RPMI7951 (cell line): ENCODE measurements at places on chromosomes 4 and X.

GRCh38 chr4:532588-533317 is 33.7 kb downstream of the PIGG start:
- no peak for DNase-seq

GRCh38 chr4:8316911-8317351 is 47.4 kb downstream of the HTRA3 start:
- DNase-seq, result no peak

DNA sequence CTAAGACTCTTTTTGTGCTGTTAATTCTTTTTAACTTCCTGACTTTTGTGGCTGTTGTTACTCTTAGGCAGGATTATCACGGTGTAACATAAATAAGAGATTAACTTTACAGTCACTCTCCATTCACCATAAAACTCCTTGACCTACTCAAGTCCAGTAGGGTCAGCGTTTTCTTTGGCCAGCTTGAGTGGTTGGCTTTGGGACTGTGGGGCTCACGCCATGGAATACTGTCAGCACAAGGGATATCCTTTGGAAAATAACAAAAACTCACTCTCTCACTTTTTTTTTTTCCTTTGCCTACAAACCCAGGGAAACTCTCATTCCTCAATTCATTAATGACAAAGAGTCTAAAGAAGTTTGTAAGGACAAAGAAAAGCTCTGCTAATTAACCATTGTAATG is 89.4 kb upstream of the TLL1 start:
- DNase-seq, result no peak

DNA sequence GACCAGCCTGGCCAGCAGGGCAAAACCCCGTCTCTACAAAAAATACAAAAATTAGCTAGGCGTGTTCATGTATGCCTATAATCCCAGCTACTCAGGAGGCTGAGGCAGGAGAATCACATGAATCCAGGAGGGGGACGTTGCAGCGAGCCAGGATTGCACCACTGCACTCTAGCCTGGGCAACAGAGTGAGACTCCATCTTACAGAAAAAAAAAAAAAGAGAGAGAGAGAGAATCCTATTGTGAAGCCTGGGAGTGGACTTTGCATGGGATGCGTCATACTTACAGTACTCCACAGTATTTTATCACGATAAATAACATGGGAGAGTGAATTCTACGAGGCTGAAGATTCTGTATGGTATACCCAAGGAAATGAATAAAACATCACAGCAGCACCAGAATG is 139.6 kb downstream of the AASDH start:
- no peak for DNase-seq

GRCh38 chr4:61533140-61533539 is 333.0 kb downstream of the ADGRL3 start:
- no peak for DNase-seq

DNA sequence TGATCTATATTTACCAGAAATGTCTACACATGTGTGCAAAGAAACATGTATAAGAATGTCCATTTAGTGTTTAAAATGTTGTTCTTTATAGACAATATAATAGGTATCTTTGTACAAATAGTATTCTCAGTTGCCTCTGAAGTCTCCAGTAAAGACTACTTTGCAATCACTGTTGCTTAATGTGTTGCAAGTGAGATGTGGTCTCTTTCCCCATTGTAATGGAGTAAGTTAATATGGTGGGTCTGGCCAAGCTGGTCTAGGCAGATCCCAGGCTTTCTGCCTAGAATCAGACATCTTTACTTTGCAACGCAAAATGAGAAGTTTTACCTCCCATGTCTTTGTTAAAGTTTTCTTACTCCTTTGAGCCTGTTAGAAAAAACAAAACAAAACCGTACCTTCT is 144.8 kb downstream of the GABRA3 start:
- DNase-seq, result no peak

GRCh38 chr4:48681856-48682255 is 98.2 kb downstream of the FRYL start:
- DNase-seq, result no peak

- DNase-seq, result peak; percentile 98
Measured at GRCh38 chrX:39730662-39731329, 367.0 kb downstream of the BCOR start.

- DNase-seq, result no peak
Measured at GRCh38 chr4:8637456-8637984, 45.0 kb downstream of the CPZ start.

GRCh38 chrX:139826065-139827044 is 106.5 kb downstream of the ATP11C start:
- no peak for DNase-seq

GRCh38 chr4:41611881-41612871 is 74.2 kb downstream of the LIMCH1 start:
- peak; percentile 41 for DNase-seq

- DNase-seq, result peak; percentile 38
Measured at GRCh38 chrX:136754651-136755050, 26.1 kb downstream of the ARHGEF6 start.

DNA sequence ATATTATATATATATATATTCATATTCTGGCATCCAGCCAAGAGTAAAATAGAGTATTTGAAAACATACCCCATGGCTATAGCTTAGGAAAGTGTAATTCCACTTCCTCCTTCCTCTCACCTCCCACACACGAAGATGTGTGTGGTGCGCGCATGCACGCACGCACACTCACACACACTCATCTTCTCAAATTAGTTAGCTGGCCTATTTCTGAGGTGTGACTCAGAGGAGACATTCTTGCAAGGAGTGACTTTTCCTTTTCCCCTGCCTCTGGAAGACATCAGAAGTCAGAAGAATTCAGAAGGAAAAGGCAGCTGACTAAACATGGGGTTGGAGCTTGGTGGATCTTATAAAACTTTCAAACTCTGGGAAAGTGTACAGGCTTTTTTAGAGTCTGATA is 8.8 kb downstream of the ENPEP start:
- peak; percentile 82 for DNase-seq

DNA sequence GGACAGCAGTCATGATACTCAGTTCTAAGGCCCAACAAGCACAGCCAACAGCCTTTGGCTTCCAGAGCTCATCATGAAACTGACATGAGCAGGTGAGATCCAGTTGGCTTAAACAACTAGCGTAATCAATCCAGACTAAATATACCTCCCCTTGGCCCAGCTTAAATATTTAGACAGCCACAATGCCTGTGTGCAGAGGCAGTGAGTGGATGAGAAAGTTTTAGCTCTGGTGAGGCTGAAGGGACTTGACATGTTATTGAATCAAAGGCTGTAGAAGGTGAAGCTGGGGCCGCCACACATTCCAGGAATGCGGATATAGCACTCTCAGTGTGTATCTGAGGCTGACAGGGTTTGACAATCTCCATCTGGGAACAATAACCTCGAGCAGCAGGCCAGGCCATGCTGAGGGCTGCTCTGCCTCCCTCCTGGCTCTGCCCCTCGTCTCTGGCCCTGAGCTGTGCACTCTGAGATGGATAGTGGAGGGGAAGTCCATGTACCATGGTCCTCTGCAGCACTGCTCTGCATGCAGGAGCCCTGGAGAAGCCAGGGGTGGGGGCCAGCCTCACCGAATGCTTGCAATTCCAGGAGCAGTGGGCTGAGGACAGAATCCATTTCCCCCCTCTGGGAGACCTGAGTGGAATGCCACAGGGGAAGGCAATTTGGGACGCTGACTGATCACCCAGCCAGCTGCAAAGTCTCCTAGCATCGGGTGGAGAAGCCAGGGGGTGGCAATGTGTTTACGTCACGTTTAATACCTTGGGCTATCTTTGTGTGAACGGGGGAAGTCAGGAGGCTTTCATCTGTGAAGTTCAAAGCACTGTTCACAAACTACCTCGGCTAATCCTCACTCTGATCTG is 37.3 kb upstream of the RASL11B start:
- peak; percentile 49 for DNase-seq

GRCh38 chr4:169109035-169109675 is 99.1 kb upstream of the CBR4 start:
- DNase-seq, result no peak

GRCh38 chr4:88327665-88328064 is 43.3 kb upstream of the PPM1K start:
- DNase-seq, result no peak

DNA sequence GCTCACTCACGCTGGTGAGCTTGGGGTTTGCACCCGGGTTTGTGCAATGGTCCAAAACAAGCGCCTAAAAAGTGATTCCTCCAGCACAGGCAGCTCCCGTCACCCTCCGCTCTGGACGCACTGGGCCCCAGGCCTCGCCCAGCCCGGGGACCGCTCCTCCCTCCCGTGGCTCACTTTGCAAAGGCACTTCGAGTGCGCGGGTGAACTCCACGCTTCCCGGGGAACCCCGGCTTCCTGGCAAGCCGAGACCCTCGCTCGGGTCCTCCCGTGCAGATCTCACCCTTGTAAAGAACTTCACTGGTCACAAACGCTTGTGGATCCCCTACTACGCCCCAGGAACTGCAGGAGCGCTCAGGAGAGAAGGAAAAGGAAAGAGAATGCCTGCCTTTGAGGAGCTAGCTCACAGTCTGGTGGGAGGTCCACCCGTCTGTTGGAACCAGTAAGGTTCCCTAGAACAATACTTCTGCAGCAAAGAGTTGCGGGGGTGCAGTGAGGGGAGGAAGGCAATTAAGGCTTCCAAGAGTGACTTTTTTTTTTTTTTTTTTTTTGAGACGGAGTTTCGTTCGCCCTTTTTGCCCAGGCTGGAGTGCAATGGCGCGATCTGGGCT is at the start of gene CTPS2:
CTPS2 (minus strand) TSS at position 122 of the 608 bp plus-strand sequence. CDS start 9,767 bp downstream, outside the sequence.
- DNase-seq, result peak; percentile 64

- DNase-seq, result no peak
Measured at GRCh38 chr4:122671919-122672490, 51.1 kb upstream of the IL21 start.

GRCh38 chr4:176746846-176747245 is 45.9 kb downstream of the VEGFC start:
- no peak for DNase-seq

GRCh38 chrX:78064152-78064551 is 39.9 kb upstream of the PGK1 start:
- no peak for DNase-seq

- DNase-seq, result no peak
Measured at GRCh38 chr4:152926959-152927358, 9.2 kb upstream of the FHDC1 start.

DNA sequence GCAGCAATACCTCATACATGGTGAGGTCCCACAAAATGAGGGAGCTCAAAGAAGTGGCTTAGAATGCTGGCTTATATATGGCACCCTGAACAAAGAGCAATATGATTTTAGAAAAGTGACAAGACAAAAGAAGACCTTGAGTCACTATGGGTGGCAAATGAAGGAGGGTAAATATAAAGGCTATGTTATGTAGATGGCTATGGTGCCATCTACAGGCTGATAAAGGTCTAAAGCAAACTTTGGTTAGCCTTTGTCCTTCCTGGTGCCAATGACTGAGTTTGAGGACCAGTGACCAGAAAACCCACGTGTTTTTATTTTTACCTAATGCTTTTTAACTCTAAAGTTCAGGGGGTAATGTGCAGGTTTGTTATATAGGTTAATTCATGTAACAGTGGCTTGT is 151.8 kb downstream of the CCNG2 start:
- DNase-seq, result peak; percentile 38

- DNase-seq, result peak; percentile 43
Measured at GRCh38 chrX:111519215-111519614, 7.8 kb downstream of the SERTM2 start.

- no peak for DNase-seq
Measured at GRCh38 chr4:63921561-63921960, 487.7 kb downstream of the TECRL start.

DNA sequence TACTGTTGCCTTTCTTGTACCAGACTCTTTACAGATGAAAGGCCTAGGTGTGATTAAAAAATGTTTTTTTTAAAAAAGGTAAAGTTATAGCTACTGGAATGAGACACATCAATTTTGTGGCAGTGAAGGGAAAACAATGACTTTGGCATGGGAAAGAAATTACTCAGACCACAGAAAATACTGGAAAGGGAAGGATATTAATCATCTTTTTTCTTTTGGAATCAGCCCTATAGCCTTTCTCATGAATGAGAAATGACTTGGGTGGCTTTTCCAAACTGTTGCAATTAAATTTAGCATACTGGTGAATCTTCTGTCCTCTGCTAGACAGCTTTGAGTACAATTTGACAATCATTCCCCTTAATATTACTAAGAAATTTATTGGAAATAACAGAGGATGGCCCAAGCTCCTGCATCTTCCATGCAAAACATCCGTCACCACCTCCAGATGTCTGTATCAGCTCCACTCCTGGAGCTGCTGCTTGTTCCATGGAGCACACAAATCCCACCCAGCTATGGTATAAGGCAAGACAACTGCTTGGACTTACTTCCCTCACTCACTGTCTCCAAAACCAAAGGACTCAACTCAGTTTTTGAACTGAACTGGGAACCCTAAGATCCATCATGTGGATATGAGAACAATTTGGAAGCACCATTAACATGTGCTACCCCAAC is 97.6 kb upstream of the ARSJ start:
- DNase-seq, result peak; percentile 16

DNA sequence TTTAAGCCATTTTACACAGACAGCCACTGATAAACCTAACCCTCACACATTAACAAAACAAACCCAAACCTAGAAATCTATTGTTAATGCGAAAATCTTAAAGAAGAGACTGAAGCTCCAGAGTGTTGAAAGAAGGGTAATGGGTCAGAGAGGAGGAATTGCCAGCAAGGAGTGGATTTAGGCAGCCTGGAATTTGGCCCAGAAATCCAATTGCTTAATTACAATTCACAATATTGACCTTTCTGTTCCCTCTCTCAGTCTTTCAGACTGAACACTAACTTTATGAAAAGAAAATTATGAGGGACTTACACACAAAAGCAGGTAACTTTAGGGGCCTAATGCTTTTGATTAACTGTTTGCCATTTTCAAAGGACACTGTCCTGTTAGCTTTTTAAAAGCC is 185.2 kb upstream of the GPC4 start:
- DNase-seq, result no peak

GRCh38 chrX:29662101-29662500 is 553.3 kb upstream of the MAGEB2 start:
- peak; percentile 89 for DNase-seq

- DNase-seq, result no peak
Measured at GRCh38 chr4:42015438-42015837, 25.1 kb downstream of the SLC30A9 start.

DNA sequence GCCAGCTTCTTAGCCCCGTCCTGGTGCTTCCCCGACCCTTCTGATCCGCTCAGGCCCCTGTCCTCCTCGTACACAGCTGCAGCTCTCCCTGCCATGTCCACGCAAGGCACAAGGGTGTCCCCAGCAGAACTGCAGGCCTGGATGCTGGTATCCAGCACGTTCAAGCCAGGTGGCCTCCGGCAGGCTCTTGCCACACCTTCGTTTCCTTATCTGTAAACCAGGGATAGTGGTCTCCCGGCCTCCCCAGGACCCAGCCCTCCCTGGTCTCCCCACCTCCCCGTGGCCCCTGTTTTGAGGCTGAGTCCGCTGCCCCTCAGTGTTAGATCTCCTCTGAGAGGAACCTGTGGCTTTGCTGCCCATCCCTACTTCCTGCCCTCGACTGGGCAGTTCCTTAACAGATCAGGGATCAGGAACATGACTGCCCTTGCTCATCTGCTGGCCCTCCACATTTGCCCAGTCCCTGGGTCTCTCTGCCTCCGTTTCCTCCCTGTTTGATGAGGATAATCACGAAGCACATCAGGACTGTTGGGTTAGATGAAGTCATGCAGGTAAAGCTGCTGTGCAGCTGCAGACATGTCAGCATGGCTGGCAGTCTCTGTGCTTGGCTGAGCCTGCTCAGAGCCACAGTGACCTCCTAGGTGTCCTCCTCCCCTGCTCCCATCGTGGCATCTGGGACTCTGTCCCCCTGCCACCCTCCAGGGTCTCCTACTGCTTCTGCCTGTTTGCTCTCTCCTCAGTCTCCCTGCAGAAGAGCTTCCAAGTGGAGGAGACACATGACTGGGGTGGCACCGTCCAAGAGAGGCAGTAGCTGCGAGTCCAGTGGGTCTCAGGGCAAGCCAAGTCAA is 32.9 kb downstream of the PIGG start:
- no peak for DNase-seq
